Right forelimb (tissue), 1 donor: ENCODE measurements at places on chromosomes 5 and 9.

GRCh38 chr5:104456122-104456521, 893.5 kb upstream of the NUDT12 start:
- no peak for DNase-seq

GRCh38 chr9:83554278-83554677, 16.1 kb upstream of the FRMD3 start:
- no peak for DNase-seq

- no peak for DNase-seq
Measured at GRCh38 chr5:40909264-40909663, at the start of gene C7. Gene C7 (plus strand): TSS chr5:40909497. CDS start chr5:40909611, 114 bp downstream.

GRCh38 chr9:127035948-127036347, 86.5 kb downstream of the ANGPTL2 start:
- DNase-seq: no peak

GRCh38 chr9:124784509-124784908, 7.6 kb downstream of the OLFML2A start:
- no peak for DNase-seq

DNA sequence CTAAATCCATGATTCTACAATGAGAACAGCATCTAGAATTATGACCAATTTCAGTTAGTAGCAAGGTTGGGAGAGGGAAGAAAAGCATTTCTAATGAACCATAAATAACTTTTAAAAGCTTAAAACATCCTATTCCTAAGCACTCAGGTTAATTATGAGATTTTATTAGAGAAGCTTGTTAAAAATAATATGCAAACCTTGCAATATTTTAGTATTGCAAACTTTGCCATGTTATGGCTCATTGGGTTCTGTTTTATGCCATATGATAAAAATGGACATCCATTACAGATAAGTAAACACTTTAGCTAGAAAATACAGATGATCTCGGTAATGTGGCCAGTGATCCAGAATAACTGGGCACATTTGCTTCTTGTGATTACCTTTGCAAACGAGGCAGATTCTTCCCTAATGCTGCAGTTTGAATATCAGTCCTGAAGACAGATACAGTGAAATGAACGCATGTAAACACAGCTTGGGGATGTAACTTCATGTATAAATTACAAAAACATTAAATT, 447.0 kb downstream of the PLK2 start:
- DNase-seq: no peak

- DNase-seq: no peak
Measured at GRCh38 chr5:109723606-109724005, 33.9 kb downstream of the MAN2A1 start.

GRCh38 chr5:172939611-172940267, 19.5 kb upstream of the RPL26L1 start:
- no peak for DNase-seq

DNA sequence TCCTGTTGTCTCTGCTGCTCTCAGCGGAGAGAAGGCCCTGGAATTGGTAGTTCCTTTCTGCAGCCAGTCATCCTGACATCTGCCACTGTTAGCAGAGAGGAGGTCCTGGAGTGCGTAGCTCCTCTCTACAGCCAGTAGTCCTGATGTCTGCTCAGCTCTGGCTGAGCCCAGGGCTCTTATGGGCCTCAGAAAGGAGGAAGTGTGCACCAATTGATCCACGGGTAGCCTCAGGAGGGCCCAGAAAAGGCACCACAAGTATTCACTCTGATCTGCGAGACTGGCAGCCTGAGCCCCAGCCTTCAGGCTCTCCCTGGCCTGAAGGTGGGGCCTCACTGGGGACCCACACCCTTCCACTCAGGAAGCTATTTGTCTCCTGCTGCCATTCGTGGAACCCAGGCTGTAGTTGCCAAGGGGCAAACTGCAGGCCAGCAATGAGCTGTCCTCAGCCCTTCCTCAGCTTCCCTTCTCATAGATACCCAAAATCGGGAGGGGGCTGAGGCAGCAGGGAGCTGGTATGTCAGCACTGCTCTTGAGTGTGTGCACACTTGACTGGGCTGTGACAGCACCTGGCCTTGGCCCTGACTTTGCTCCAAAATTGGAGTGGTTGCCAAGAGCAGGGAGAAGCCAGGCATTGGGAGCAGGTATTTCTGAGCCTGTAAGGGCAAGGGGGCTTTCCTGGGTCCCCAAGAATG, 1049.5 kb upstream of the ACO1 start:
- no peak for DNase-seq

- peak; percentile 34 for DNase-seq
Measured at GRCh38 chr9:114037961-114038723, 40.0 kb downstream of the AMBP start.

DNA sequence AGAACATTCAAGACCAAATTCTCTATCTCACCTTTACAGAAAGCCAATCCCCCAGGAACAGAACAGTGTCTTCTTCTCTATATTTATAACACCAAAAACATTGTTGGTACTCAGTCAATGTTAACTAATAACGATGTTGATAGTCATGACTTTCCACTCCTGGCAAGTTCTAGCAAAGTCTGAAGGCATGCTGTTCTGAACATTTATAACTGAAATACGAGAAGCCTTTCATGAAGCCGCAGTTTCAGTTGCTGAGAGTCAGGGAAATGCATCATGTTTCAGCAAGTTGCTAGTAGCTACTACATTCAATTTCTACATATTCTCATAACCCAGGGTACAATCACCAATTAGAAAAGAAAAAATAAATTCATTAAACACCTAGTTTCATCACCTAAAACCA, 301.4 kb downstream of the PDE4D start:
- DNase-seq: no peak

DNA sequence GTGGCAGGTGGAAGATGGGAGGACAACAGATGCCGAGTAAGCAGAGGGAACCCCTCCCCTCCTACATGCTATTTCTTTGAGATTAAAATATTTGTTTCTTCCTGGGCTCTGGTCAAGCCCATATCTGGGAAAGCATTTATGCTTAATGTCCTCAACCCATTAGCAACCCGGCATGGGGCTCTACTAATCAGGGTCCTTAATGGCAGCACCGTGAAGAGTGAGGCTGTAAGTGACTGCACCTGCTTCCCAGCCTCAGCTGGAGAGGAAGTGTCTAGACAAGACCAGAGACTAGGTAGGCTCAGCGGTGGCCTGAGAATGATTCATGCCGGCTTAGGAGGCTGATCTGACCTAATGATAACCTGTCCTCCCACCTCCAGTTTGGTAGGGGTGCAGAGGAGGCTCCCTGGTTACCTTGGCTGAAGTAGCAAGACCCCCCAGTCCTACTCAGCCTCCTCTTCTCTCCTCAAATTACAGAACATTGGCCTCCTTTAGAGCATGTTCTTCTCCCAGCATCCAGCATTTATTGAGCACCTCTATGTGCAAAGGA, 61.3 kb upstream of the HSPA9 start:
- peak; percentile 12 for DNase-seq

DNA sequence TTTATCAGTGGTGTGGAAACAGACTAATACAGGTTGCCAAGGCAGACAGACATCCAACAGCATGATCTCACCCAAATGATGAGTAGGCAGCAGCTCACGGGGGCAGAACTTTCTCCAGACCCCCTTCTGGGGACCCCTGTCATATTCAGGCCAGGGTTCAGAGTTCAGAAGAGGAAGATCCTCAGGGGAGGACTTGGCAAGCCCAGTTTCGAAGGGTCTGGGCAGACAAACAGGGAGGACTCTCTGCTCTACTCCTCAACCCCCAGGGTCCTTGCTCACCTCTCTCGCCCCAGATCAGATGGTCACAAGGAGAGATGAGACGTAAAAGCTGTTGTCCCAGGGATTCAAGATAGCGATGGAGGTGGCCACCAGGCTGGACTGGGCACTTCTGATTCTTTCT, 215.1 kb upstream of the MVB12B start:
- no peak for DNase-seq

GRCh38 chr5:116629168-116629567, 54.5 kb upstream of the SEMA6A start:
- DNase-seq: no peak

DNA sequence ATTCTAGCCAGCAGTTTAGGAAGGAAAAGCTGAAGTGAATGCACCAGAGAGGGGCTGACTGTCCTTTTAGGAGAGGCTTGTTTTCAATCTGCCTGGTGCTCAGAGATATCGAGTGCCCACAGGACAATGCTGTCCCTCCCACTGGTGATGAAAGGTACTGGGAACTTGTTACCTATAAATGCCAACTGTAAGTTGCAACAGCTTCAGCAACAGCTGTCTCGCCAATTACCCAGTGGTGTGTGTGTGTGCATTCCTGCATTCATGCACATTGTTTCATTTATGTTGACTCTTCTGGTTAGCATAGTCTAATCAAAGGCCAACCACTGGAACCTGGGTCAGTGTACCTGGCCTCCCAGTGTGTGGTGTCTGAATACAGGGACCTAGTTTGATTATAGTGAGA, 161.1 kb downstream of the CSNK1G3 start:
- peak; percentile 50 for DNase-seq

DNA sequence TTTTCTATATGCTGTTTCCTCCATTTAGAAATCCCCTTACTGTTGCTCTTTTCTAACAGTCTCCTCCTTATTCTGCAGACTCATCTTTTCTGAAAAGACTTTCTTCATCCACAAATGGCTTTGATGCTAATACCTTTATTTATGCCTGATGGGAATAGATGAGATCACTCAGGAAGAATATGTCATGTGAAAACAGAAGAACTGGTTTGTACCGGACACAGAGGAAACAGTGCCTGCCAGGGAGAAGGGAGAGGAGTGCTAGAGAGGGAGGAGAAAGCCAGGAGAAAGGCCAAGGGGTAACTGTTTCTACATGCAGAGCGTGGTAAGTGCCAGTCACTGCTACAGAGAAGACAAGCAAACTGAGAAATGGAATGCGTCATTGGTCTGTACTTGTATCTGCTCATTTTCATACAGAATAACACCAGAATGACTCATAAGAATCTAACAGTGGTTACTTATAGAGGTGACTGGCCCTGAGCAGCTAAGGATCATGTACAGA, 45.9 kb upstream of the PJA2 start:
- DNase-seq: peak; percentile 60

DNA sequence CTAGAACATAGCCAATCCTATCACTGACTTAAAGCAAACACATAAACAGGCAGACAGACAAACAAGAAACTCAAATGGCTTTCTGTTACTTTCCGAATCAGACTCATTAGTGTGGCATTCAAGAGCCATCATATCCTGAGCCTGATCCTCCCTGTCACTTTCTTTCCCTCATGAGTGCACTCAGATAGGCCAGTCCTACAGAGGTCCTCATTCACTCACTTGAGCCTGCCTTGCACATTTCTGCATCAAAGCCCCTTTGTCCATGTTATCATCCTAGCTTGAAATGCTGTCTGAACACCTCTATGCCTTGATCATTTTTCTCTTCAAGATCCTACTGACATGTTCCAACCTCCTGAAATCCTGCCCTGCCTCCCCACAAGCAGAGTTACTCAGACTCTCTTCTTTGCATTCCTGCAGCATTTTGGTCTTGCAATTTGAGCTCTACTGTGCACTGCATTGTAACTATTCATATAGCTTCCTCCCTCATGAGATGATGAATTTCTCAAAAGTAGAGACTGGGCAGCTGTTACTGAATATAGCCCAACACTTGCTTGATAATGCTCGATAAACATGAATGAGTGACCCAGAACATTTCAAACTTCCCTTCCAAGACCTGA, 126.9 kb downstream of the PALM2AKAP2 start:
- no peak for DNase-seq

GRCh38 chr9:94952565-94953373, 226.3 kb downstream of the AOPEP start:
- no peak for DNase-seq

- DNase-seq: no peak
Measured at GRCh38 chr5:143574236-143574635, 170.8 kb upstream of the NR3C1 start.

DNA sequence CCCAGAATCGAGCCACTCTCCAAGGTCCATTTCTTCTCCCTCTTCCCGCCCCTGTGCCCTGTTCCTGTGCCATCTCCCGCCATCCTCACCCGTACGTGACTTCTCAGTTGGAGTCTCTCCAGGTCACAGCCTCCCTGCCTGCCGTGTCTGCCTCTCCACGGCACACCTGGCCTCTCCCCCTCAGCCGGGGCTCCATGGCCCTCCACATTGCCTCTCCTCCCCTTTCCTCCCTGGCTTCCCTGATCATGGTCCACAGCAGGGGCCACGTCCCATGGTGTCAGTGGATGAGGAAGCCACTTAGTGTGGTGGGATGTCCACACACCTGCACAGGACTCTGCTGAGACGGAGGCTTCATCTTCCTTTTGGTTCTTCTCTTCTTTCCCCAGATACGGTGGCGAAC, 2.3 kb downstream of the PAEP start:
- no peak for DNase-seq

DNA sequence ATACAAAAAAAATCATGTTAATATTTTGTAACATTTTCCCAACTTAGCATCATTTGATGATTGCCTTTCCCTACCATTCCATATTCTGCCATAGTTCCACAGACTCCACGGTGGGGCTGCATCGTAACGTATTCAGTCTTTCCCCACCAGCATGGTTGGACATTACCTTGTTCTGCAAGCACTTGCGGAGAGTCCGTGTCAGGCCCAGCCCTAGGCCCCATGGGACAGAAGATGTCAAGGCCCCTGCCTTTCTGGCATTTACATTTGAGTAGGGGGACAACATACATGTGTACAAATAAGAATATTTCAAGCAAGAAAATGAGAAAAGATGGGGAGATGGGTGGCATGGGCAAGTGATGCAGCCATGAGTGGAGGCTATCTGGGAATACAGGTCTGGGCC, 8.2 kb upstream of the PHF2 start:
- no peak for DNase-seq

GRCh38 chr9:23543419-23543818, 282.6 kb downstream of the ELAVL2 start:
- DNase-seq: no peak

GRCh38 chr9:116323012-116323411, 169.4 kb downstream of the PAPPA start:
- no peak for DNase-seq

DNA sequence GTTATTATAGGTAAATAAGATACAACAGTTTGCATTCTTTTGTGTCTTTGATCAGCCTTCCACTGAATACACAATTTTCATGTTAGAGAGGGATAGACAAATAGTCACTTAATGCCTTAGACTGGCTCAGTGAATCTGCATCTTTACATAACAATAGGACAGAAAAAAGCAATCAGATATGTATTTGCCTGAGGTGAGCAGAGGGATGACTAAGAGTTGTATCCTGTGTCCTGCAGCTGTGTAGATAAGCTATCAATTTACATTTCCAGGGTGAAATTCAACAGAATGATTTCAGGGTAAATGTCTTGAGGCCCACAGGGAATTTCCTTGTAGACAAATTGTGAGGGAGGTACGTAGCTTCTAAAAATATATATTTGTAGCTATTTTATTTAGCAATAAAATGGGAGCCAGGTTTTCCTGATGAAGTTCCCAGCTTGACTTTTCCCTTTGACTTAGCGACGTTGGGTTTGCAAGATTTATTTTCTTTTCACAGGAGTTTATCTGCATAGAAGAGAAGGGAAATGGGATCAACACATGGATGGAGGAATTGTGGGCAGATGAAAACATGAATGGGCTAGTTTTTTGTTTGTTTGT, 586.1 kb upstream of the CDH6 start:
- DNase-seq: no peak

DNA sequence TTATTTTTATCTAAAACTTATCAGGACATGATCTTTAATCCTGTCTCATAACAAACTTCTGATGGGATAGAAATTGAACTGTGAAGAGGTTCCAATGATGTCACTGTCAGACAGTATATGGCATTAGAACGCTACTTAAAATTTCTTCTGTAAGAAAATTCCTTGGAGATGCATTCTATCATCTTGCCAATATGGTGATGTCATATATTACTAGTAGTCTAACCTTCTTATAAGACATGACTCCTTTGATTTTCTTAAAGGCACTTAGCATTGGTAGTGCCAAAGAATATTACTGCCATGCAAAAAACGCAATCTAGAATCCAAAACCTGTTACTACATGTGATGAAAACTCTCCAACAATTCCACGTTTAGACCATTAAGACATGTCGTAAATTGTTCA, 131.1 kb downstream of the SLC25A46 start:
- no peak for DNase-seq
